ENCODE measurements at places on chromosomes 1 and 21.

DNA sequence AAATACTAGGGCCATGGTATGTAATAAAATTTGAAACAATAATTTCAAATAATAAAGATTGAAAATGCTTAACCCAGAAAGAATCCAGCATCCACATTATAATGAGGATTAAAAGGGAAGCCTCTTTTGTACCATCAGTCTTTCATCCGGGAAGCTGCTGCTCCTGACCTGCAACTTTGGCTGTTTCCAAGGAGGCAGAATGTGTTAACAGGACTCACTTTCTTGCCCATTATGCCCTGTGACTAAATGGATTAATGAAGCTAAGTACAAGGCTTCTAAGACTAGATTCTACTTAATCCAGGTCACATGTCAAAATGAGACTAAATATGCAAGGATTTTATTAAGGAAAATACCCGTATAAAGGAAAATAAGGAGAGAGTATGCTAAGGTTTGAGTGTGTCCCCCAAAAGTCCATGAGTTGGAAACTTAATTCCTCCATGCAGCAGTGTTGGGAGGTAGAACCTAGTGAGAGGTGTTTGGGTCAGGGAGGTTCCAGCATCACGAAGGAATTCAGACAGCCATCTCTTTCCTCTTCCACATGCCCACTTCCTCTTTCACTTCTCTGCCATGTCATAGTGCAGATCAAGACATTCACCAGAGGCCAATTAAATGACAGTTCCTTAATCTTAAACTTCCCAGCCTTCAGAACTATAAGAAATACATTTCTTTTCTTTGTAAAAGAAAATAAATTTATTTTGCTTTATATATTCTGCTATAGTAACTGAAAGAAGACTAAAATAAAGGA, 27.7 kb downstream of the FMO2 start:
- peak; percentile 57 for ATAC-seq

DNA sequence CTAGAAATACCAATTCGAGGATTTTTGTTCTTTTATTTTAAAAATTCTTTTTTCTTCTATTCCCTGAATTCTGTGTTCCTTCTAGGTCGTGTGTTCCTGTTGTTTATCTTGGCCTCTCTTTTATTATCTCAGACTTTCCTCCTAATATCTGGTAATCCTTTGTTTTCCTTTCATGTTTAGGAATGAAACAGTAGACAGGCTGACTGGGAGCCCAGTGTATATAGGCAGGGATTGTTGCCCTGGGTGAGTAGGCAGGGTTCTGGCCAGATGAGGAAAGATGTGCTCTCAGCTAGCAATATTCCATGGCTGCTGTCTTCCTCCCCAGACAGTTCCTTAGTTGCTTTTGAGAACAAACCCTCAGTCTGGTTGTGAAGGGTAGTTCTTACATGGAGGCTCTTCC, 161.8 kb upstream of the PDE4B start:
- no peak for ATAC-seq

- ATAC-seq, result no peak
These were observed 3.3 kb upstream of the C1orf174 start for GRCh38 chr1:3903141-3904005.

DNA sequence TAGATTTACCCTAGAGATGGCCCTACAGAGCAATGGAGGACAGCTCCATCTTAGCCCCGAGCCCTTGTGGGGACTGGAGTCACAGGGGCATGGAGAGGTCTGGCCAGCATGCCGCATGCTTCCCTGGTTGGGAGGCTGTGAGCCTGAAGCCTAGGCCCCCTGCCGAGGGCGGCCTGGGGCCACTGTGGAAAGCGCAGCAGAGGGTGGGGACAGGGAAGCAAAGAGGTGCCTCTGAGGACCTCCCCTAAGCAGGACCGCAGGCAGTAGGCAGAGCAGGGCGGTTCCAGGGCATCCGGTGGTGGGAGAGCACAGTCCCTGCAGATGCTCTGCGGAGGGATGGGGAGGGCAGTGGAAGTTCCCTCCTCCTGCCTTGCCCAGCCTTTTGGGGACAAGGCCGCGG, 26.5 kb upstream of the PEF1 start:
- no peak for ATAC-seq

- no peak for ATAC-seq
These were observed 30.6 kb downstream of the MPZL1 start for GRCh38 chr1:167752219-167752985.

DNA sequence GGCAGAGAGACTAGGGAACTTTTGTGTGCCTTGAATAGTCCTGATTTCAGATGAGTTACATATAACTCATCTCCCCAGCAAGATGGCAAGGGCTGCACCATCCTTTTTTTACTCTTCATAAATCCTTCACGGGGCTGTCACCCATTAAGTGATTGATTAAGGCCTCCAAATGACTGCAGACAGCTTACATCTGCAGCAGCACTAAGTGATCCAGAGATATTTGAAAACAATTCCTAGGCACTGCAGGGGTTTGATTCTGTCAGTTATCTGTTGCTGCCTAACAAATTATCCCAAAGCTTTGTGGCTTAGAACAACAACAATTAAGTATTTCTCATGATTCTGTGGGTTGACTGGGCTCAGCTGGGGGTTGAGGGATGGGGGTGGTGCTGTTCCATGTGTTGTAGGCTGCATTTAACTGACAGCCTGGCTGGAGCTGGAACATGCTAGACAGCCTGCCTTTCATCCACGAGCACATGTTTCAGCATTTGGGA, 19.3 kb downstream of the TEX38 start:
- ATAC-seq, result no peak
